Activated T-helper 2 cell treated with anti-CD3 and anti-CD28 coated beads, Interferon-gamma antibody, Interleukin-2, Interleukin-4, amounts not matched to agents 10 μg/mL and 5 μg/mL and 100 μg/mL, durations not matched to agents 14 hours and 24 hours and 36 hours (primary cell): ENCODE measurements at places on chromosomes 1 and 21. TPM values are rescaled to one million over a fixed set of nuclear protein-coding genes. Genes with fewer than 3 reads are reported as not detected.
A peak's percentile ranks its signal among the peaks of the same experiment; 100 is the strongest.

DNA sequence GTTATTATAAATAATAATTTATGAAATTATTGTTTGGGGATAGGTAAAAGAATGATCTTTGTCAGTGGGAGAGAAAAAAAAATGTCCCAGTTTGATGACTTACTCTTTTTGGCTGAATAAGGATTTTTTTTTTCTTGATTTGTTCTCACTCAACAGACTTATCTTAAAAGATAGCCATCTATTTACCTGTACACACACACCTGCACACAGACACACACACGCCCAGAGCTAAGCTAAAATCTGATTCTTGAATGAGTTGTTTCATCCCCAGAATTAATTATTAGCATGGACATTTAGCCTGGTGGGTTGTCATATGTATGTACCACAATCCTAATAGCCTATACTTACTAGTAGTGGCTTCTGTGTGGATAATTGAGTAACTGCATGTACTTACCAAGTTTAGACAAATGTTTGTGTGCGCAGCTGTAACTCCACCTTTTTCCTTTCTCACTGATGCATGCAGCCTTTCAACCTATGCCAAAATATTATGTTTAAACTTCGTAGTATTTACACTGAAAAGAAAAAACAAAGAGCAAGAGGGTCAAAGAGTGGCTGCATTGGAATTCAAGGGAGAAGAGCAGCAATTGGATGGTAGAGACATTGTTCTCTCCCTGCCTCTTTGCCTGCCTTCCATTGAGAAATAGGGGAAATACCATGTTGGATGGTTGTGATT is 174.3 kb downstream of the ADGRL2 start:
- DNase-seq = no peak
- H3K4me3 ChIP-seq = no peak overlapping the region
- H3K27ac ChIP-seq = no peak overlapping the region
- no peaks in the 10 kb centered on the region for H3K27me3 ChIP-seq

DNA sequence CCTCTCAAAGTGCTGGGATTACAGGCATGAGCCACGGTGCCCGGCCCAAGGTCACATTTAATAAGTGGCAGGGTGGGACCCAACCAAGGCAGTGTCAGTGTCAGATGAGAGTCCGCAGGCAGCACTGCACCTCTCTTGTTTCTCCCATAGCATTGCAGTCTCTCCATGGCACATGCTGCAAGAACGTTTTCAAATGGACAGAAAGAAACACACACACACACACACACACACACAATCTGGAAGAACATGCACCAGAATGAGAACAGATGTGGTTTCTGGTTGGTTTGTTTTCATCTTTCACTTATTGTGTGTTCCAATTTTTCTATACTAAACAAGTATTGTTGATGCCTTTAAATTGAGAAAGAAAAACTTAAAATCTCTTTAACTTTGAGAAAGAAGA is 126.5 kb downstream of the SYF2 start:
- no peak overlapping the region for H3K27ac ChIP-seq
- H3K36me3 ChIP-seq = peaks cover 3% of the 10 kb centered on the region
- H3K27me3 ChIP-seq = peaks cover 11% of the 10 kb centered on the region
- no peak overlapping the region for H3K4me3 ChIP-seq
- DNase-seq = no peak

DNA sequence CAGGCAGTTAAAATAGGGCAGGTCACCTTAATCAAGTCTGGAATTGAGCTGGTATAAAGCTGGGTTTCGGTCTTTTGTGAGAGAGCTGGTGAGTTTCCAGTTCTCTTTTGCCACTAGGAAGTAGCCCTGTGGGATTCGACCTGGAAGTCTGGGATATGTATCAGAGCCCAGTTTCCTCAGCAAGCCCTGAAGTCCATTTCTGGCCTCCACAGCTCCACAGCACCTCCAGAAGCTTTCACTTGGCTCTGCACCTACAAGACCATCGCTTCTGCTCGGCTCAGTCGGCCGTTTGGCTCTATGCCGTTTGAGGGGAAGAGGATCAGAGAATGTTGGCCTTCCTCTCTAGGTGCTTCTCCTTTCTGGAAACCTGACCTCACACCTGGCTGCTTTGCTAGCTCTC is 148.0 kb downstream of the GALNT2 start:
- H3K4me3 ChIP-seq = no peak overlapping the region
- no peaks in the 10 kb centered on the region for H3K27me3 ChIP-seq
- no peak overlapping the region for H3K27ac ChIP-seq
- peaks cover 42% of the 10 kb centered on the region for H3K4me1 ChIP-seq
- no peak for DNase-seq
- H3K36me3 ChIP-seq = peaks cover 19% of the 10 kb centered on the region

GRCh38 chr1:223332997-223333396 is 31.0 kb downstream of the SUSD4 start:
- peaks cover 7% of the 10 kb centered on the region for H3K27me3 ChIP-seq
- H3K27ac ChIP-seq = no peak overlapping the region
- no peaks in the 10 kb centered on the region for H3K36me3 ChIP-seq
- H3K4me3 ChIP-seq = no peak overlapping the region

GRCh38 chr1:209808059-209808581 is 2.2 kb upstream of the IRF6 start:
- DNase-seq = no peak
- no peak overlapping the region for H3K27ac ChIP-seq
- H3K27me3 ChIP-seq = peaks cover 6% of the 10 kb centered on the region
- no peaks in the 10 kb centered on the region for H3K36me3 ChIP-seq
- peaks cover 12% of the 10 kb centered on the region for H3K4me1 ChIP-seq

The TNFRSF4 gene
- 441 and 458 TPM in 2 replicates for total RNA-seq

DNA sequence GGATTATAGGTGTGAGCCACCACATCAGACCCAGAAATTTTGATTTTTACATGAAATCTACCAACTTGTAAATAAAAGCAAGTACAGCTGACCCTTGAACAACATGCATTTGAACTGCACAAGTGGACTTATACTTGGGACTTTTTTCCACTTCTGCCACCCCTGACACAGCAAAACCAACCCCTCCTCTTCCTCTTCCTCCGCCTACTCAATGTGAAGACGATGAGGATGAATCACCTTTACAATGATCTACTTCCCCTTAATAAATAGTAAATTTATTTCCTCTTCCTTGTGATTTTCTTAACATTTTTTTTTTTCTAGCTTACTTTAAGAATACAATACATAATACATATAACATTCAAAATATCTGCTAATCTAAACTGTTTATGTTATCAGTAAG is 17.5 kb upstream of the YRDC start:
- no peak for DNase-seq
- H3K27ac ChIP-seq = peak overlapping the region; percentile 19
- no peak overlapping the region for H3K4me3 ChIP-seq
- H3K36me3 ChIP-seq = peaks cover 48% of the 10 kb centered on the region
- no peaks in the 10 kb centered on the region for H3K27me3 ChIP-seq

The COL24A1 gene
- not detected in 2 replicates for total RNA-seq

- no peak overlapping the region for H3K4me3 ChIP-seq
These were observed 12.9 kb downstream of the SAMD11 start for GRCh38 chr1:936348-937264.

DNA sequence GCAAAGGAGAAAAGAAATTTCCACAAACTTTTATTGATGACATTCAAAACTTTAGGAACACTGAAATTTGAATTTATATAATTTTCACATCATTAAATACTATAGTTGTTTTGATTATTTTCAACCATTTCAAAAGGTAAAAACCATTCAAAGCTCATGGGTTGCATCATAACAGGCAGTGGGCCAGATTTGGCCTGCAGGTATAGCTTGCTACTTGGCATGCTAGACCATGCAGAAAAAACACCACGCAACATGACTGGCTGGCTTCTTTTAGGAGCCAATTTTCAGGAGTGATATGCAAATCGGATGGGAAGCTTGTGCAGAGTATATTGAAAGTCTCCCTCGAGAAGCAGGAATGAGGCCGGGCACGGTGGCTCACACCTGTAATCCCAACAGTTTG is 144.8 kb downstream of the GLUL start:
- no peak overlapping the region for H3K27ac ChIP-seq
- DNase-seq = no peak
- peaks cover 16% of the 10 kb centered on the region for H3K4me1 ChIP-seq
- no peaks in the 10 kb centered on the region for H3K36me3 ChIP-seq
- no peak overlapping the region for H3K4me3 ChIP-seq

DNA sequence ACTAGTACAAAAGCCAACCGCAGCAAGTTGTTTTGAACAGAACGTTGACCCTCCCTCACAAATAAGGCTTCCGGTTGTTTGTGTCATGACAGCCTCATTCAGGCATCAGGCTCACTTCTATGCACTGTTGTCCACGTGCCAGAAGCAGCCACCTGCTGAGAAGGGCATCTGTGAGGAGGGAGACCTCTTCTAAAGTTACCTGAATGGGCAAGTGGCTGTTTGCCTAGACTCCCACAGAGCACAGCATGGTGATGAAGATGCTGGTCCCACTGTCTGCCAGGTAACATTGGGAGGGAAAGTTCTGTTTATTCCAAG is 176.1 kb downstream of the CLIC6 start:
- no peak for DNase-seq
- H3K27me3 ChIP-seq = no peaks in the 10 kb centered on the region
- peaks cover 76% of the 10 kb centered on the region for H3K36me3 ChIP-seq
- H3K27ac ChIP-seq = no peak overlapping the region

The FAM72B gene
- total RNA-seq = 22.6 and 23.1 TPM in 2 replicates

The RNF207 gene
- total RNA-seq = 54.4 and 58.4 TPM in 2 replicates

DNA sequence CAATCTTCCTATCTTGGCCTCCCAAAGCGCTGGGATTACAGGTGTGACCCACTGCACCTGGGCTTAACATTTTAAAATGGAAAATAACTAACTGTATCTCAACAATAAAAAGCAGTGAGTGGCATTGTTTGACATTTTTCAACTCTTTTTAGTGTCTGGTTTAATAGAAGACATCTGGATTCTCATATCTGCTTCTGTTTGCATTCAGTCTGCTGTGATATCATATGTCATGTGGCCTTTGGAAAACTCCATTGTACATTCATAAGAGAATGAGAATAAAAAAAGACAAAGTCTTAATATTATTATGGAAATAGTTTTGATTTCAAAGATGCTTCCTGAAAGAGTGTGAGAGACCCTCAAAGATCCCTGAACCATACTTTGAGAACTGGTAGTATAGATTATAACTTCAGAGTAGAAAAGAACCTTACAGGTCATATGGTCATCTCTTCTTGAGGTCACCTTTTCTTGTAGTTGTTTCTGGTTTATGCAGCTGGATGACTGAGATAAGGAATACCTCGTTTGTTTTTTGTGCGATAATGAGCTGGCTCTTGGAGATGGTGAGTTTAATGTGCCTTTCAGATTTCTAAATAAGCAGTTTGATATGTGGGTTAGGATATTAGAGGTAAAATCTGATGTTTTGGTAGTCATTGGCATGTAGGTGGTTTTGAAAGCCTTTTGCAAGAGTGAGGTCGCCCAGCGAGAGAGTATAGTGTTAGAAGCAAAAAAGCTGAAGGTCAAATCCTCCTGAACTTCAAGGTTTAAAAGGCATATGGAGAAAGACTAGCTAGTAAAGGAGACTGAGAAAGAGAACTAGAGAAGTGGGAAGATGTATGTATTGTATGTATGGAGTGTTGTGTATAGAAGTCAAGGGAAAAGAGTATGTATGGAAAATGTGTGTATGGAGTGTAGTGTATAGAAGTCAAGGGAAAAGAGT is 17.2 kb downstream of the CEP350 start:
- H3K36me3 ChIP-seq = peaks cover 28% of the 10 kb centered on the region
- DNase-seq = no peak
- peaks cover 14% of the 10 kb centered on the region for H3K4me1 ChIP-seq
- H3K27me3 ChIP-seq = no peaks in the 10 kb centered on the region
- H3K4me3 ChIP-seq = no peak overlapping the region

- no peak overlapping the region for H3K4me3 ChIP-seq
- peaks cover 82% of the 10 kb centered on the region for H3K36me3 ChIP-seq
- H3K4me1 ChIP-seq = peaks cover 52% of the 10 kb centered on the region
- H3K27me3 ChIP-seq = no peaks in the 10 kb centered on the region
These were observed 167.5 kb downstream of the CLIC6 start for GRCh38 chr21:34836103-34836932.

GRCh38 chr1:79188337-79188736 is 181.8 kb upstream of the ADGRL4 start:
- H3K4me1 ChIP-seq = no peaks in the 10 kb centered on the region
- H3K36me3 ChIP-seq = no peaks in the 10 kb centered on the region
- no peak overlapping the region for H3K27ac ChIP-seq
- H3K4me3 ChIP-seq = no peak overlapping the region

The DDAH1 gene
- 0.07 TPM in 1 of 2 replicates, not detected in the other for total RNA-seq

- DNase-seq = peak; percentile 30
- peak overlapping the region; percentile 98 for H3K4me3 ChIP-seq
These were observed 758 bp downstream of the RAD54L start for GRCh38 chr1:46248122-46248920.
